Left cardiac atrium (tissue), 4 donors: ENCODE measurements at places on chromosomes 12 and 14.
A peak's percentile ranks its signal among the peaks of the same experiment; 100 is the strongest.

DNA sequence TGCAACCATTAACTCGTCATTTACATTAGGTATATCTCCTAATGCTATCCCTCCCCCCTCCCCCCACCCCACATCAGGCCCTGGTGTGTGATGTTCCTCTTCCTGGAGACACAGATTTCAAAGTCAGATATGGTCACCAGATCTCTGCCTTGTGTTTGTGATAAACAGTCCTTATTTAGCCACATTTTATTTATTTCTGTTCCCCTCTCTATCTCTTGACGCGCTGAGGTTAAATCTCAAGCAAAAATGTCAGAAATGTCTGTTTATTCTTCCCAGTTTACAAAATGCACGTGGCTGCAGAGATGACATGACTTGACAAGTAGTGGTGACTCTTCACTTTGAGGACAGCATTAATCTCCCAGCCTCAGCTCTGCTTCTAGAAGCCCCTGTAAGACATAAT is 11.5 kb upstream of the RASSF3 start:
- DNase-seq = no peak

DNA sequence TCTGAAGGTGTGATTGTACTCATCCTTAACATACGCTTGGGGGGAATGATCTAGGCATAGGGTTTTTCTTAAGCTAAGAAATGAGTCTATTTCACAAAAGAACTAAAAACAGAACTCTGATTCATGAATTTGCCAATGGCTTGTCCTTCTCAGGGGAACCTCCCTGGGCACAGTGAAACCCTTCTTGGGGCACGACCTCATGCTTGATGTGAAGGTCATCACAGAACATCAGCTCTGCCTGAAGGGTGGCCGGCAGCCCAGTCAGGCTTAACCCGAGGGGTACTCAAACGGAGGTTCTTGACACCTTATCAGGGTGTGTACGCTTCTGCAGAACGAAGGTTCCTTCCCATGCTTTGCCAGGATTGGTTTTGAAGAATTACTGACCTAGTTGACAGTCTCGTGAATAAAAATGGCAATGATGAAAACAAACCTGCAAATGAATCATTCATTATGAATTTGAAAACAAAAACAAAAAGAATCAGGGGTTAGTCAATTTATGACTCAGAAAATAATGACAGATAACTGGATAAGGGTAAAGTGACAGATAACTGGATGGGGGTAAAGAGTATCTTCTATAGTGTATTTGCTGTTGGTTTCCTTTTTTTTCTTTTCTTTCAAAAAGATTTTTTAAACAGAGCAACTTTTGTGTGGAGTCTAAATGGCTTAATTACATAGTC is 86.4 kb downstream of the GALNT8 start:
- no peak for DNase-seq

GRCh38 chr12:98465950-98466602 is 49.3 kb upstream of the TMPO start:
- DNase-seq = no peak

GRCh38 chr12:673849-674248 is 10.6 kb upstream of the NINJ2 start:
- no peak for DNase-seq

- no peak for DNase-seq
Observed at GRCh38 chr12:132597333-132598316, 12.8 kb downstream of the LRCOL1 start.

GRCh38 chr12:132506328-132507160 is 16.6 kb downstream of the FBRSL1 start:
- DNase-seq = peak; percentile 92

DNA sequence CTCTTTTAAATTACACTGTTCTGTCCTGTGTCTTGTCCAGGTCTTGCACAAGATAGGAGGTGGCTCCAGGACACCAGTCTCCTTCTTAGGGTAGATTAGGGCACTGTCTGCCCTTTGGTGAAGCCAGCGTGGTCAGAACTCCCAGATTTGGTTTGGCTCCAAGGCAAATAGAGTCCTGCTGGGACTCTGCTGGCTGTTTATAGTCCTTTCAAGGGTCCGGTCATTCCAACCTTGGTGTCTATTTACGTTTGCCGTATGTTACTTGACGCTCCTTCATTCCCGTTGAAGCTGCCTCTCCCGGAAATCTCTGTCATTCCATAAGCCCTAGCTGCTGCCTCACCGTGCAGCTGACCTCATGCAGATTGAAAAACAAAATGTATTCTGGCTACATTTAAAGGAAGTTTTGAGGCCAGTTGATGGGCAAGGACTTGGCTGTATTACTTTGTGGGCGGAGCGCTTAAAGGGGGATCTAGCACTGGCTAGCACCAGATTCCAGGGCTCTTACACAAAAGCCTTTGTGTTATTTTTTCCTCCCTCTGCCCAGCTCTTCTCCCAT is 180.6 kb downstream of the AKAP6 start:
- peak; percentile 70 for DNase-seq

DNA sequence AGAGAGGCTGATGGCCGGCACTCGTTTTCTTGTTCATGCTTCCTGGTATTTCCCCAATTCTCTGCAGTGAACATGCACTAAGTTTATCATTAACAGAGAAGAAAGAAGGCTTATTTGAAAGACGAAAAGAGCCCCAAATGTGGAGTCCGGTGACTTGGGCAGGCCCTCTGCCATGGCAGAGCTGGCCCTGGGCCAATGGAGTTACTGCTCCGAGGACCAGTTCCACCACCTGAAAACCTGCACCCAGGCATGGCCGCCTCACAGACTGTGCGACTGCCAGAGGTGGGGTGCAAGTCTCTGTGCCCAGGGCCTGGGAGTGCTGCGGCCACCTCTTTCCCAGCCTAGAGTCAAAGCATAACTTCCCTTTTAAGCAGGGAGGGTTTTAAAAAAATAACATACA is 24.9 kb downstream of the DEGS2 start:
- DNase-seq = no peak

GRCh38 chr14:88868558-88869159 is 44.2 kb downstream of the TTC8 start:
- DNase-seq = no peak

DNA sequence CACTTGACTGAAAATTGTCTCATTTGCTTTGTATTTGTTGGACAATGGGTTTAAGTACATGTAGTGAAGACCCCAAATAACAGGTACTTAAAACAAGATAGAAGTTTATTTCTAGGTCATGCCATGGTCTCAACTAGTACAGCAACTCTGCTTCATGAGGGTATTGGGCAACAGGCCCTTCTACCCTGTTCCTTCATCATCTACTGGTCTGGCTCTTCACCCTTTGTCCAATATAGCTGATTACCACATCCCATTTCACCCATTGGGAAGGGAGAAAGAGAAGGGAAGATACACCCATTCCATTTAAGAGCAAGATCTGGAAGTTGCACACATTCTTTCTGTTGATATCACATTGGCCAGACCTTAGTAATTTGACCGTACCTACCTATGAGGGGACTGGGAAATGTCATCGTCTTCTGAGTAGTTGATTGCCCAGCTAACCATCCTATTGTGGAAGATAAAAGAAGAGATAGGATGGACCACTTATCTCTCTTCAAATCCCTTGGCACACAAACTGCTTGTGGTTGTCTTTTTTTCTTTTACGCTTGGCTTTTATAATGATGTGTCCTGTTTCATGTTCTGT is 104.6 kb downstream of the DIP2B start:
- DNase-seq = no peak

DNA sequence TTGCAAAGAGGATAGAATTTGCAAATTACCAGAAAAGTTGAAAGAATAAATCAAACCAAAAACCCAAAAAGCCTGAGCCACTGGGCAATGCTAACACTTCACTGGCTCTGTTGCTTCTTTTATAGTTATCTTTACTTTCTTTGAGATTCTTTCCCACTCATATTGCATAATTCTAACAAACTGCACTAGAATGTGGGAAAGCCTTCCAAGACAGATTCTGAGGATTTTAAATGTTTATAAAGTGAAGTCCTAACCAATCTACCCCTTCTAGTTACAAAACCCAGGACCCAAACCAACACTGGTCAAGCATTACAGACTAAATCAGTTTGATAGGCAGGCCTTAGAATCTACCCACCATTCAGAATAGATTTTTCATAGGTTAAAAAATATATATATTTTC is 150.9 kb downstream of the MED13L start:
- DNase-seq = no peak

DNA sequence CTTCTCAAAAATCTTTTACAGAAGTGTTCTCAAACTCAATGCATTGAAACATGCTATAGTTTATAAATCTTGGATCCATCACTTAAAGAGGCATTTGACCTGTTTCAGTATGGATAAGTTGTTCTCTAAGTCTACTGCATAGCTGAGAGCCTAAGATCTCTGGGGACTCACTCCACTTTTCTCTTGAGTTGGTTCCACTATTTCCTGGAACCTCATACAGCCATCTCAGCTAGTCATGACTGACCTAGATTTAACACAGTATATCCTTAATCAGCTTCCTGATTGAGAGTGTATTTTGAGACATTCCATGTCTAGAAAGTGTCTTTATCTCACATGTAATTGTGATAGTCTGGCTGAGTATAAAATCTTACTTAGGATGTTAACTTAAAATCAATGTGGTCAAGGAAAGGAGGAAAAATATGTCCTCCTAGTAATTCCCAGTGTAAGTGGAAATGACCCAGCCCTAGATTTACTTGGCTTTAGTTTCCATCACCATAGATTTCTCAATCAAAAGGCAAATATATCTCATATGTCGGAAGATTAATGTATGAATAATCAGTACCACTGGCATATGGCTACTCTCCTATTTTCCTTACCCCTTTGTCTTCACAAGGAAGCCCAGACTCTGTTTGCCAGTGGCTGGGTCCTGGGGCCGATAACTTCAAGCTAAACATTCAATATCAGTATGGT is 61.9 kb downstream of the KICS2 start:
- no peak for DNase-seq

DNA sequence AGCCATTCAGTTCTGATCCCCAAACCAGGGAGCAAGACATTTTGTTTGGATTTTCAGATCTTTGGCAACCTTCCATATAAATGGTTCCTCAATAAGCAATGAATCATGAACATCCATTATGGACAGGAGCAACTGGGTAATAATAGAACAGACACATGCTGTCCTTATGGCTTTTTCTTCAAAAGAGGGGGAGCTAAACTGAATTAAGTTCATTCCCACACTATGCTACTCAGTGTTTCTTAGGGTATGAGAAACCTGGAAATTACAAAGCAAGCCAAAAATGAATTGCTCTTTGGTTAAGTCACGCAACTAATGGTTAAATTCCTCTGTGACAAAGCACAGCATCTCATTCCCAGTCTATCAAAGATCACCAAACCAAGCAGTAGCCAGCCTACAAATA is 51.0 kb downstream of the PTGER2 start:
- DNase-seq = no peak

DNA sequence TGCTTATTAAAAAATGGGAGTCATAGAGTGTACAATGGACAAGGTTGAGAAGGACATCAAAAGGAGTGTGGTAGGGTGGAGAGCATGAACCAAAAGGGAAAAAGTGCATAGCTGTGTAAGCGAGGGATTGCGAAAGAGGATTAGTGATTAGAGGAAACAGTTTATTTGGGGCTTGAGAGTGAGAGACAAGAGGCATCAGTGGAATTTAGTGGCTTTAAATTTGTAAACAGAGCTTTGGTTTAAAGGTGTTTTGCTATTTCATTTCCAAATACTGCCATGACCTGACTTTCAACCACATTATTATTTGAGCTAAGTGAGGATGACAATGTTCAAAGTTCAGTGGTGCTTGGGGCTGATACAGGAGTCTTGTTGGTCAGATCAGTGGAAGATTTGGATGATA is 53.4 kb downstream of the SLC16A7 start:
- no peak for DNase-seq

- DNase-seq = no peak
Observed at GRCh38 chr12:93960521-93960920, 187.9 kb upstream of the PLXNC1 start.

GRCh38 chr14:46368275-46368674 is 283.3 kb downstream of the RPL10L start:
- no peak for DNase-seq

DNA sequence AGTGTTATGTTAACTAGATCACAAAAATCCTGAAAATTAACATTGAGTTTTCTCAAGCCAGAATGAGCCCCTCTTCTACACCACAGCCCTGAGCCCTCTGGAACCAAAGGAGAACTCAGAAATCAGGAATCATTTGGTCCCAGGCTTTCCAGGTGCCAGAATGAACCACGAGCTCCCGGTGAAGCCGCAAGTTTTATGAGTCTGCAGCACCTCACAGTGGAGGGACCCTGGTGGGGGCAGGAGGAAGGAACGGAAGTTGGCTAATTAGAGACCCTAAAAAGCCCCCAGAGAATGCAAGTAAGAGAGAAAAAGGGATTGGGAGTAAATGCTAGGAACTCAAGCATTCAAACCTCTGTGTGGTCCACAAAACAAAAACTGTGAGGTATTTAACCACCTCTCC is 52.9 kb upstream of the BCL2L14 start:
- no peak for DNase-seq

DNA sequence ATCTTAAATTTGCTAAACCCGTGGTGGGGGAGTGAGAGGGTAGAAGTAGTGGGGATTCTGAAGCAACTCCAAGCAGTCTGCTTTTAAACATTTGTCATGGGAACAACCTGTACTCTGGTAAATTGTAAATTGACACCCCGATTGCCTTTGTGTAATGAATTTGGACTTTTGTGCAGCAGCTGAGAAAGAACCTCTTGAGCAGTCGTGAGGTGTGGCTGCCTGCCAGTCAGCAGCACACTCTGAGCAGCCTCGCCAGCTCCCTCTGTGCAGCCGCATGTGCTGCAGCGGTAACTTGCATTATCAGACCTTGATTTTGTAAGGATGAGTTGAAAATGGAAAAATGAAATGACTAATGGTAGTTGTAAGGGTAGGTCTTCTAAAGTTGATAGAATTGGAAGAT is 74.3 kb downstream of the SUSD6 start:
- DNase-seq = peak; percentile 79

- peak; percentile 81 for DNase-seq
Observed at GRCh38 chr12:130961921-130962451, 8.3 kb downstream of the ADGRD1 start.

DNA sequence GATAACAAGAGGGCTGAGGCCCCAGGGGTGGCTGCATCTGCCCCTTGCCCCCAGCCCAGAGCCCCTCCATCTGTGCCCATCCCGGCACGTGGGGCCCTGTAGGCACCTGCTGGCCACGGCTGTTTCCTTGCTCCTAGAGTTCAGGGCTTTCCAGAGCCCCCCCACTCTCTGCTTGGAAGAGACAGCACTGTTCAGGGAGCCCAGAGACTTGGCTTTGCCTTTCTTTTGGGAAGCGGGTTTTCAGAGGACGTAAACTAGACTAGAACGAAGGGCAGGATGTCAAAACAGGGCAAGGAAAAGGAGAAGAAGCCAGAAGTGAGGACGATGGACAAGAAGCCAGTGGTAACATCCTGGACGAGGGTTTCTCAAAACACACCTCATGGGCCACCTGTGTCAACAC is 163.3 kb upstream of the LHX5 start:
- DNase-seq = no peak

DNA sequence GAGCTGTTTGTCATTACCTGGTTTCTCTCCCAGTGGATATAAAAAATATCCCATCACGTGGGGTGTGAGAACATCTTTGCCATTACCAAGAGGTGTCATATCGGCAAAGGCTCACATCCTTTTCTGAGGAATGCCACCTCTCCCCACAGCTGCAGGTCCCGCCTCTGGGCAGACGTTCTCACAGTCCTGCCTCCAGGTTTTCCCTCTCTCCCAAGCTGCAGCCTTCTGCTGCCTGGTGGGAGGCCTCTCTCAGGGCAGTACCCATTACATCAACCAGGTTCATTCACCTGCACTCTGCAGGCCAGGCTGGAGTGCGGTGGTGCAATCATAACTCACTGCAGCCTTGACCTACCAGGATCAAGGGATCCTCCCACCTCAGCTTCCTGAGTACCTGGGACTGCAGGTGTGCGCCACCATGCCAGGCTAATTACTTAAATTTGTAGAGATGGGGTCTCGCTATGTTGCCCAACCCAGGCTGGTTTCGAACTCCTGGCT is 15.0 kb upstream of the TMEM119 start:
- no peak for DNase-seq
